ENCODE measurements at places on chromosomes 2 and 18. TPM values are rescaled to one million over a fixed set of nuclear protein-coding genes. Genes with fewer than 3 reads are reported as not detected.

- no peak for DNase-seq
- no peaks in the 10 kb centered on the region for H3K4me1 ChIP-seq
- no peak overlapping the region for H3K27ac ChIP-seq
- H3K36me3 ChIP-seq = no peaks in the 10 kb centered on the region
- no peak overlapping the region for H3K4me3 ChIP-seq
These were observed 19.0 kb downstream of the CLUL1 start for GRCh38 chr18:615773-616172.

DNA sequence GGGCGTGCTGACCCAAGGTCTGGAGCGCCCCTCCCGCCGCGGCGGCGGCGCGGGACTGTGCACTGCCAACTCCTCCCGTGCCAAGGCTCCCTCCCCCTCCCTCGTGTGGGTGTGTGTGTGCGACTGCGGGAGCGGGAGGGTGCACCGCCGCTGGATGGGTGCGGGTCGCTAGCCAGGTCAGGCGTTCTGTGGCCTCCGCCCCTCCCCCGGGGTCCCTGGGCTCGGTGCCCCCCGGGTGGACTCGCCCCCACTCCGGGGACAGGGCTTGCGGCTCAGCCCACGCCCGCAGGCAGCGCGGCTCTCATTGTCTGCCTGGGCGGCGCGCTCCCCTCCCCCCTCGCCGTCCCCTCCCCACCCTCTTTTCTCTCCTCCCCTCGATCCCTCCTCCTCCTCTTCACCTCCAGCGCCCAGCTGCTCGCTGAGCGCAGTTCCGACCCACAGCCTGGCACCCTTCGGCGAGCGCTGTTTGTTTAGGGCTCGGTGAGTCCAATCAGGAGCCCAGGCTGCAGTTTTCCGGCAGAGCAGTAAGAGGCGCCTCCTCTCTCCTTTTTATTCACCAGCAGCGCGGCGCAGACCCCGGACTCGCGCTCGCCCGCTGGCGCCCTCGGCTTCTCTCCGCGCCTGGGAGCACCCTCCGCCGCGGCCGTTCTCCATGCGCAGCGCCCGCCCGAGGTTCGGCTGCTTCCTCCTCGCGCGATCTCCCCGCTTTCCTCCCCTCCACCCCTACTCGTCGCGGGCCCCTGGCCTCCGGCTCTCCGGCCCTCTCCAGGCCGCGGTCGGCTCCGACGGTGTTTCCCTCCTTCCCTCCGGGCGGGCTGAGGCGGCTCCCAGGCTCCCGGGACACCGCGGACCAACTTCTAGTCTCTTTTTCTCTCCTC is at the start of gene GATA6:
GATA6 (plus strand) TSS at position 579 of the 878 bp plus-strand sequence. CDS start 1,556 bp downstream, outside the sequence.
- peaks cover 30% of the 10 kb centered on the region for H3K4me1 ChIP-seq
- no peak within 1 kb of the TSS for H3K27ac ChIP-seq
- H3K4me3 ChIP-seq = peak within 1 kb of the TSS; percentile 82
- peaks cover 96% of the 10 kb centered on the region for H3K27me3 ChIP-seq
- DNase-seq = peak; percentile 88

GRCh38 chr2:134207589-134208209 is 46.2 kb upstream of the MGAT5 start:
- H3K27ac ChIP-seq = no peak overlapping the region
- no peaks in the 10 kb centered on the region for H3K27me3 ChIP-seq
- no peaks in the 10 kb centered on the region for H3K36me3 ChIP-seq
- peaks cover 48% of the 10 kb centered on the region for H3K4me1 ChIP-seq

The REEP1 gene
- polyA plus RNA-seq = 1.8 TPM

The ALPI gene
- not detected for polyA plus RNA-seq

GRCh38 chr18:36200354-36200771 is 13.1 kb downstream of the MOCOS start:
- no peak for DNase-seq
- no peaks in the 10 kb centered on the region for H3K27me3 ChIP-seq
- no peak overlapping the region for H3K27ac ChIP-seq
- H3K36me3 ChIP-seq = no peaks in the 10 kb centered on the region

The KCNE4 gene
- not detected for polyA plus RNA-seq

DNA sequence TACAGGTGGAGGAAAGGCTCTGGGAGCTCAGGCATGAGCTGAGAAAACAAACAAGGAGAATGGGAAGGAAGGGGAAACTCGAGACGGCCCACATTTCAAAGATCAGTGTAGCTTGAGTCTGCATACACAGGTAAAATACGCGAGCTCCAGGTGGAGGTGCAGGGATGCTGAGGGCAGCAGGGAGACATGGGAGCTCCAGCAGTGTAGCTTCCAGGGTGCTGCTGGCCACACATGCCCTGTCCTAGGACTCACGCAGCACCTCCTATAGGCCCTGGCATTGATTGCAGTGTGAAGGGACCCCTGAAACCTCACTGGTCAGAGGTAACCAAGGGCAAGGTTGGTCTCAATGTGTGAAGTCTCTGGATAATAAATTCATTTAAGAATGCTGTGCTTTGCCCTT is 362.8 kb upstream of the HS6ST1 start:
- no peaks in the 10 kb centered on the region for H3K36me3 ChIP-seq
- H3K27ac ChIP-seq = no peak overlapping the region
- H3K4me3 ChIP-seq = no peak overlapping the region
- H3K27me3 ChIP-seq = no peaks in the 10 kb centered on the region

All from GM23338 (cell line).